ENCODE measurements at places on chromosomes 6 and 20.

DNA sequence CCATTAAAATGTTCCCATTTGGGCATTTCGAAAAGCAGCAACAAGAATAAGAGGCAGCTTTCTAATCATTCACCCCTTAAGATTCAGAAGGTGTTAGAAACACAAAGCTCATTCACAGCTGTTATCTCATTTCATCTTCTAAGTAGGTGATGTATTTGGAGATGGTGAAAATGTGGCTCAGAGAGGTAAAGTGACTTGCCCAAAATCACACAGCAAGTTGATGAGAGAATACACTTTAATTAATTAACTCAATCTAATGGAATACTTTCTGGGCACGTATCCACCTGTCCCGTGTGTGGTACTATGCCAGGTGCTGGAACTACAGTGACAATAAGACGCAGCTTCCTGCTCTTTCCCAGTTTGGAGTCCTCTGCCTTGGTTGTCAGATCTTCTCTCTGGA, 147.4 kb upstream of the LRFN2 start:
- no peak for DNase-seq

- DNase-seq: no peak
Observed at GRCh38 chr6:3016473-3017280, 17.0 kb downstream of the NQO2 start.

- no peak for DNase-seq
Observed at GRCh38 chr6:77397561-77397960, 65.7 kb downstream of the HTR1B start.

GRCh38 chr6:76776876-76777275, 686.4 kb downstream of the HTR1B start:
- DNase-seq: no peak

DNA sequence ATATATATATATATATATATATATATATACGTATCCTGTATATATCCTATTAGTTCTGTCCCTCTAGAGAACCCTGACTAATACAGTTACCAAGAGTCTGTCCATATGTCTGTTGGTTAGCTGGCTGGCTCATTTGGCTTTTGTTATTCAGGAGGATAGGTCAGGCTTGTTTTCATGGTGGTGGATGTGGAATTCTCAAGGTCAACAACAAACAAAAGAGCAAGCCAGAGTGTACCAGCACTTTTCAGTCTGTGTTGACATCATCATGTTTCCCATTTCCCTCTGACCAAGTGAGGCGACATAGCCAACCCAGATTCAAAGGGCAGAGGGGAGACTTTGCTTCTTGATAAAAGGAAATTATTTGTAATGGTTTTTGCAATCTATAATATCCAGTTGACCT, 88.5 kb upstream of the PTCHD4 start:
- DNase-seq: no peak

GRCh38 chr6:38517005-38517404, 122.7 kb downstream of the BTBD9 start:
- DNase-seq: peak; percentile 33

DNA sequence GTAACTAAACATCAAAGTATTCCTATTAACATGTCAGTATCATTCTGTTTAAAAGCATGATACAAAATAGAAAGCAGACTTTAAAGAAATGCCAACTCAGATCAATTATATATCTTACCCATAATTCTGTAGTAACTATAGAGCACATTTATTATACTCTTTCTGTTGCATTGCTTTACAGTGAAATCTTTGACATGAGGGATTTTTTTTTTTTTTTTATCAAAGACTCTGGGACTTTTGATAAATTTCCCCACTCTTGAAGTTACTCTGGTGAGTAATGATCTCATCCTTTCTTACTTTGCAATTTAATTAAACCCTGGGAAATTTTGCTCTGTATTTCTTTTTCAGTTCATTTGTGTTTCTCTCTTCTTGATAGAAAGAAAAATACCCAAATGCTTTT, 17.4 kb downstream of the ADGRF4 start:
- no peak for DNase-seq

GRCh38 chr20:16279320-16279719, 293.9 kb downstream of the KIF16B start:
- DNase-seq: no peak

DNA sequence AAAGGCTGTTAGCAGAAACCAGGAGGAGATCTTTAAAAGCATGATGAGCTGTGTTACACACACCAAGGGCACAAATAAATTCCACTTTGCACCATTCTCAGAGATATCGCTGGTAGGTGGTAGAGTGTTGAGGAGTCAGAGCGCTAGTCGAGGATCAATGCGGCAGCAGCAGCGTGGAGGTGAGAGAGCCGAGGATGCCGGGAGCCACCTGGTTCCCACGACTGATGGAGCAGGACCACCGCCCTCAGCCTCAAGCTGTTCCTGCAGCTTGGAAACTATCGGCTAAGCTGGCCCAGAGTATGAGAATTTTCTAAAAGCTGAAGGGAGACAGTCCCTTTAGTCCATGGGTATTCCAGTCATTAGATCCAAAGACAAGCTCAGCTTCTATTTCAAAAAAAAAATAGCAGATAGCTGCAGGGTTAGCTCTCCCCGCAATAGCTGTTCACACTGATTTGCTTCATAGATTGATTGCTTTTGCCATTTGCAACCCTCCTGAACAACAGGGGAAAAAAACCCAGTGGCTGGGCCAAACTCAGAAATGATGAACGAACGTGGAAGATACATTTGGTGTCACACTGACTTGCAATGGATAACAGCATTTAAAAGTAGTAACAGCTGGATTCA, 106.2 kb downstream of the LCA5 start:
- DNase-seq: no peak

DNA sequence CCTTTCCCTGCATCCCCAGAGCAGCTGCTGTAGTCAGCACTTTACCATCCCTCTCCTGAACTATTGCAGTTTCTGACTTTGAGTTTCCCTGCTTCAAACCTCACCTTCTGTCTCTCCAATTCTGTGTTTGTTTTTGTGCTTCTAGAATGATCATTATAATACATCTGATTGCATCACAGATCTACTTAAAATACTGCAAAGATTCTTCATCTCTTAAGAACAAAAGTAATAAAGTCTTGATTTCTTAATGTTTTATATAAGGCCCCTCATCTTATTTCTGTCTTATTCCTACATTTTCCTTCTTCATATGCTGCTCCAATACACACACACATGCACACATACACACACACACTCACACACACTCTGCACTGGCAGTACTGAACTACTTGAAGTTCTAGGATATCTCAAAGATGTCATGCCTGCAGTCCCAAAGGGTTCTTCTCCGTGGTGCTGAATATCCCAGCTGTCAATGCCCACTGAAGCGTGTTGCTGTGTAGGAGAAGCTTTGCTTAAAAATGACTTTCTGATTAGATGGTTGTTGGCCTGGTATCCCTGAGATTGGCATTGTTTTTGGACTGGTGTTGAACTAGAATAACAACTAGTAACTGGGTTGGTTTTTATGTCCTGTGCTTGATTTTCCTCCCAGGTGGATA, 97.2 kb downstream of the MAP3K4 start:
- no peak for DNase-seq

GRCh38 chr6:47187113-47187512, 122.6 kb downstream of the TNFRSF21 start:
- no peak for DNase-seq

GRCh38 chr6:105428342-105428957, 25.6 kb upstream of the PREP start:
- peak; percentile 37 for DNase-seq

DNA sequence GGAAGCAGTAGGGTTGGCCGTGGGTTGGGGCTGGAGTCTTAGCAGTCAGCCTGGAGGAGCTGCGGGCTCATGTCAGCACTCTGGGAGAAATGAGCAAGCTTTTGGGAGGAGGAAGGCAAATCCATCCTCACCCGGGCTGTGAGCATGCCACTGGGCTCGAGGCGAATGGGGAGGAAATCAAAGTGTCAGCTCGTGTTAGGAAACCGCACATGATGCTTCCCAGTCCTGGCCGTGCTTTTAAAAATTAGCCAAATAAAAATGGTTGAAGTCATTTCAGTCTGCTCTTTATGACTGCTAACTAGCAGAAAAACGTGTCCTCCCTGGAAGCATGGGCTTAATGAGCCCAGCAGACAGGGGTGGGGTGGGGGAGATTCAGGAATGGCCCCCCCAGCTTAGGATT, 98.1 kb downstream of the NFATC2 start:
- DNase-seq: no peak

- DNase-seq: no peak
Observed at GRCh38 chr20:36098364-36098763, 56.2 kb upstream of the EPB41L1 start.

- peak; percentile 37 for DNase-seq
Observed at GRCh38 chr6:163180874-163181541, 233.5 kb upstream of the QKI start.

- no peak for DNase-seq
Observed at GRCh38 chr6:36679043-36679833, 724 bp downstream of the CDKN1A start.

- DNase-seq: no peak
Observed at GRCh38 chr6:140604786-140605185, 1230.3 kb upstream of the CITED2 start.

- DNase-seq: no peak
Observed at GRCh38 chr6:157982102-157982562, 469 bp downstream of the SYNJ2 start.

GRCh38 chr20:46954490-46955038, 59.9 kb downstream of the EYA2 start:
- DNase-seq: no peak

- no peak for DNase-seq
Observed at GRCh38 chr6:152232501-152233151, 404.5 kb downstream of the SYNE1 start.

GRCh38 chr6:656460-657252, at the start of gene HUS1B:
Gene HUS1B, minus strand, starts transcription at chr6:657100. Its CDS starts 156 bp downstream, at chr6:656944.
- no peak for DNase-seq

DNA sequence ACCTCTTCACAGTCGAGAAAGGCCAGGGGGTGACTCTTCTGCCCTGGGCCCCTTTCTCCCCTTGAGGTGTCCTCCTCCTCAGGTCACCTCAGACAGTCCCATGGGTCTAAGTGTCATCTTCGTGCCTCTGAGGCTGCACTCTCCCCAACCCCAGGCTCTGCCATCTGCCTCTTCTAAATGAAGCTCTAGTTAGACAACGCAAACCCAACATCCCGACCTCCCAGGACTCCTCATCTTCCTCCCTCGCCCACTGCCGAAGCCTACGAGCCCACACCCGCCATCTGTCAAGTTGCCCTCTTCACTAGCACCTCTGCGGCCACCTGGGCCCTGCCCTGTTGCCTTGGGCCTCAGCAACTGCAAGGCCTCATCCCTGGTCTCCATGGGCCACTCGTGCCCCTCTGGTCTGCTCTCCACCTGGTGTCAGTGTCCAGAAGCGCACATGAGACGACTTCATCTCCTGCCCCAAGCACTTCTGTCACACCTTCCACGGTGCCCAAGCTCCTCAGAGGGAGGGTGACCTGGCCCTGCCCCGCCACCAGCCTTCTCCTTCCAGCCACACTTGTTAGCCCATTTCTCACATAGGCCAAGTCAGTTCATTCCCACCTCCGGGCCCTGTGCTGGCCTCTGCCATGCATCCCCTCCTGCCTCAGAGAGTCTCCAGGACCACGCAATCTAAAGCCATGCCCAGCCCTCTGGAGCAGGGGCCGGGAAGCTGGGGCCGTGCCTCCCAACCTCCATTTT, 53.8 kb downstream of the RRBP1 start:
- no peak for DNase-seq

DNA sequence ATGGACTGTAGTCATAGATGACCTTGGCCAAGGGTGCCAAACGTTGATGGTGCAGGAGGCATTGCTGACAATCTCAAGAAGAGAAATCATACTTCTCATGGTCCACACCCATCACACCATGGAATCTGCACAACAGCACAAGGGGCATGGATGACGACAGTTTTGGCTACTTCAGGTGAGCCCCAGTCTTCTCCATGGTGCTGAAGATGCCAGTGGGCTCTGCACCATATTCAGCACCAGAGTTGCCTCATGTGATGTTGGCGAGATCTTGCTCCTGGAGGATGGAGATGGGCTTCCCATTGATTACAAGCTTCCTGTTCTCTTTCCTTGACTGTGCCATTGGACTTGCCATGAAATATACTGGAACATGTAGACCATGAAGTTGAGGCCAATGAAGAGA, 188.9 kb downstream of the NRN1 start:
- no peak for DNase-seq

DNA sequence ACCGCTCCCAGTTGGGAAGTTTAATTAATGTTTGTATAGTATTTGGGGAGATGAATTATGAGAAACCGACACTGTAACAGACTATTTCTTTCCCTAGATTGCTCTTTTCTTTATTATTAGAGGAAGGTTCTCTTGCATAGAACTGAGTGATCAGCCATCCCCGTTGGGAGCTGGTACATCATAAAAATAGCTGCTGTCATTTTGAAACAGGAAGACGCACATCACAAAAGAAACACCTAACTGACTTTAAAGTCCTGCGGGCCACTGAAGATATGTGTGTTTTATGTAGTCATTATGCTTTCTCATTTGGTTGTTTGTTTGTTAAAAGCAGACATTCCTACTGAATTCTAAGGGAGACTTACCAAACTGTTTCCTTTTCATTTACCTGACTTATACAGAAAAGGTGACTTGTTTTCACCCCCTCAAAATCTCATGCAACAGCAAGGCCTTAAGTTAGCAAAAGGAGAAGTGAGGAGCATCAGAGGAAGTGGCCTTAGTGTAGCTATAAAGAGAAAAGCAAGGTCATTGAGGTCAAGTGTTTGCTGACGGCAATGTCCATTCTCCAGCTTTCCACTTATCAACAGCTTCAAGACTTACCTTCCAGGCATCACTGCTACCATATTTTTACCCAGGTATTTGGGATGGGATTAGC, 91.0 kb downstream of the PKHD1 start:
- no peak for DNase-seq

All from left kidney (tissue), 8 donors.